ENCODE measurements at places on chromosomes 1 and 21.

DNA sequence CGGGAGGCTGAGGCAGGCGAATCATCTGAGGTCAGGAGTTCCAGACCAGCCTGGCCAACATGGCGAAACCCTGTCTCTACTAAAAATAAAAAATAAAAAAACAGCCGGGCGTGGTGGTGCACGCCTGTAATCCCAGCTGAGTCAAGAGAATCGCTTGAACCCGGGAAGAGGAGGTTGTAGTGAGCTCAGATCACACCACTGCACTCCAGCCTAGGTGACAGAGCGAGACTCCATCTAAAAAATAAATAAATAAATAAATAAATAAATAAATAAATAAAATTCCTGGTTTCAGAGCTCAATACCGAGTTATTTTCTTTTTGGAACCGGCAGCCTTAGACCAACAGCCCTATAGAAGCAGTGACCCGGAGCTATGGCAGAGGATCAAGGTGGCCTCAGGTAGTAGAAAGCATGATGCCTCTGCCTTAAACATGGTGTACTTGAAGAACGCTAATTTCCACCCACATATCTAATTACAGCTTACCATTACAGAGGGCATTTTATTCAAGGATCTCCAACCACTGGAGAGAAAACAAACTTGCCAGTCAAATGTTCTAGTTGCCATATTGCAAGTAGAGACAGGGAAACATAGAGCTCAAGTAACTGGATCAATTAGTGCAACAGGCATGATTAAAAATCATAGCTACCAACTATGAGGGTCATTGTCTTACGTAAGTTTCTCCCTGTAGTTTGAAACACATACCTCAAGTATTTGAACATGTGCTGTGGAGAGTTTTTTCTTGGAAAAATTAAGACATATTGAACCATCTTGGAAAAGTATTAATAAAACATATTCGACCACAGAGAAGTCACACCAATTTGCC, 2.0 kb upstream of the ENAH start:
- DNase-seq, result no peak

GRCh38 chr1:30263888-30264671, 459.3 kb downstream of the MATN1 start:
- no peak for DNase-seq

DNA sequence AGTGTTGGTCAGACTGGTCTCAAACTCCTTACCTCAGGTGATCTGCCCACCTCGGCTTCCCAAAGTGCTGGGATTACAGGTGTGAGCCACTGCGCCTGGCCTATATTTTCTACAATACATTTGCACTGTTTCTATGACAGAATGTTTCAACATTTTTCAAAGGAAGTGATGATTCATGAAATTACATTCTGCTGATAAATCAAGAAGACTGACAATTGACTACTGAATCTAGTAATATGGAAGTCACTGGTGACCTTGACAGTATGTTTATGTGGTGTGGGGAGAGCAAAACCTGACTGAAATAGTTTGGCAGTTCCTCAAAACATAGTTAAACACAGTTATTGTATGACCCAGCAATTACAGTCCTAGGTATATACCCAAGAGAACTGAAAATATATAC, 18.1 kb downstream of the LRIF1 start:
- no peak for DNase-seq

DNA sequence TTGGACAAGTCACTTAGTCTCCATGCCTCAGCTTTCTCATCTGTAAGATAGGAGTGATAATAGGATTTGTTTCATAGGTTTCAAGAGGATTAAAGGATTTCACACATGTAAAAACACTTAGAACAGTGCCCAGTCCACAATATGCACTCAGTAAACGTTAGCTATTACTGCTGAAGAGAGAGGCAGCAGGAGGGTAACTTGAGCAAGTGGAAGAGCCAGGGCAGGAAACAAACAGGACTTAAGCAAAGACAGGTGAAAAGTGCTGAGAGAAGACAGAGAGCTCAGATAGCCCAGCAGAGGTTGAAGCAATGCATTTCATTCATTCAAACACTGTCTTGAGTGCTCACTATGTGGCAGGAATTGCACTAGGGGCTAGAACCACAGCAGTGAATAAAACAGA, 21.1 kb upstream of the H3-3A start:
- DNase-seq, result no peak

DNA sequence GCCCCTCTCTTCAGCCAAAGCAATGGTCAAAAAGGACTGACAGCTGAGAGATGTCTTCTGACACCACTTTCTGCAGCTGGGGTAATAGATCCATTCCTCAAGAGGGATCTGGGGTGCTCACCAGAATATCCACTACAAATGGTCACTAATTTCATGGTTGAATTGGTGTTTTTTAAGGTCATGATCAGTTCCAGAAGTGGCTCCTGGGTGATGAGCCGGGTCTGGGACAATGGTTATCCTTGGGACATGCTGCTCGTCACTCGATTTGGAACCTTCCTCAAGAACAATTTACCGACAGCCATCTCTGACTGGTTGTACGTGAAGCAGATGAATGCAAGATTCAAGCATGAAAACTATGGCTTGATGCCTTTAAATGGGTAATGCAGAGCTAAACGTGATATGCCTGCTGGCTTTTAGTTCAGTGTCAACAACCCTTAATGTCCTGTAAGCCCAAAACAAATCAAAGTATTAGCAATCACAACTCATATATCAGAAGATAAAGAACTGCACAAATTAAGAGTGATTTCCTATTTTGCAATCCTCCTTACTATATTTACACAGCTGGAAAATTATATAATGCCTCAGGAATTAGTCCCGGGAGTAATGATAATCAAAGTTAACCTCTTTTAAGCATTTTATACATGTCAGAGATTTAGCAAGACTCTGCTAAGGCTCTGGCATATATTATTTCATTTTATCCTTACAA, 20.1 kb downstream of the FMO3 start:
- DNase-seq, result no peak

GRCh38 chr1:13617108-13617507, 33.5 kb downstream of the PDPN start:
- DNase-seq, result no peak

DNA sequence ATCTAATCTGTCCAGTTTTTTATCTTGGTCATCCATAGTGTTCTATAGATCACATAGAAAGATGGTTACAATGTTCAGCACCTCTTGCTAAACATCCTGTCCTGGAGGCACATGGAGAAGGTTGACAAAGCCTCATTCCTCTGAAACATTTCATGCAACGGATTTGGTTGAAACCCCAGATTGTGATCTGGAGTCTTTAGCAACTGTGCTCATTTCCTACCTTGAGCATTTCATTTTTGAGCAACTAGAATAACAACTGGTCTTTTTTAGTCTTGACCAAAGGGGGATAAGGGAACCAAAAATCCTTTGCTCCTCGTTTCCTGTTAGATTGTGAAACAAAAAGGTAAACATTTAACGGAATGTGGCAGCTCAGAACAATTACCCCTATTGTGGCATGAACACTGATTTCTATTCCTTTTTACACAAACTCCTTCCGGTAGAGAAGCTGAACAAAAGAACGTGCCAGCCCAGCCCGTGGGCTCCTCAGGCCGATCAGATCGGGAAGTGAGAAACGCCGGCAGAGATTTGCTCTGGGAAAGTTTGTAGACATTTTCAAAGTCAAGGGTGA, 94.7 kb upstream of the ERRFI1 start:
- no peak for DNase-seq

DNA sequence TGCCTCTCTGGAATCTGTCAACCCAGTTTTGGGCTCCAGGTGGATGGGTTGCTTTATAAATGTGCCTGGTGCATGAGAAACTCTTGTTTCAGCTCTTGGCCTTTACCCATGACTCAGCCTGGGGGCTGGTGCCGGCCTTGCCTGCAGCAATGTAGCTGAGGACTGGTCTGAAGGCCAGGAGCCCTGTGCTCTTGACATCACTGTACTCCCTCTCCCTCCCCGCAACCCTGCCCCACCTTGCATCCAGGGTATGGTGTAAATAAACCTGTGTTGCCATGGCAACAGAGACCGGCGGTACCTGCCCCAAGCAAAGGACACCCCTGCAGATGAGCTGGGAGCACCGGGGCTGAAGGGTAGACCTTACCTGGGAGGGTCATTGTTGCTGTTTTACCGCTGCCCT, 13.3 kb downstream of the FAM151A start:
- no peak for DNase-seq

DNA sequence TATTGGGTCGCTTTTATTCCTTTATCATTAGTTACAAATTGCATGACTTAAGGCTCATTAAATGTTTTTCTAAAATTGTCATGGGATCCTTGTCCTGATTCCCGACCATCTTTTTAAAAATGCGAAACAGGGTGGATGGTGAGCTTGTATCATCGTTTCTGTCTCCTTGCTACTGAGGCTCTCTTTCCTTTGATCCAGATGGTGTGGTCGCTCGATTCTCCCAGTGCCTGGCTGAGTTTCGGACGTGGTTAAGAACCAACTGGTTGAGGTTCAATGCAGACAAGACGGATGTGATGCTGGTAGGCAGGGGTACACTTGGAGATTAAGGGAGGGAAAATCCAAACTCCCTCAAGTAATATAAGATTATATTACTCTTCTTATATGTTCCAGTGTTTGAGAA, 1.2 kb downstream of the MIER1 start:
- DNase-seq, result no peak

DNA sequence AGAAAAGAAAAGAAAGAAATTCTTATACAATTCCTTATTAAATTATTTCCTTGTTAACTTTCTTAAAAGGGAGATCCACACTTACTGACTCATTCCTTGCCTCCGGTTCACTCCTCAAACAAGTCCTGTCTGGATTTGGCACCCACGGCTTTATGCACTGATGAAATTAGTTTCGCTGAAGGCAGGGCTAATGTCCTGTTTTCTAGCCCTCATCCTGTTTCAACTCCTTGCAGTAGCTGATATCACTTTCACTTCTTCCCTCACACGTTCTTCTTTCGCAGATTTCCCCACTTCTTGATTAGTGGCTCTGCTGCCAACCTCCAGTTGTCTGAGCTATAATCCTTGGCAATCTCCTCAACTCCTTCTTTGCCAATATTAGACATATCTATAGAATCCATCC, 215.2 kb downstream of the URB2 start:
- DNase-seq, result peak; percentile 18

- DNase-seq, result no peak
These were observed 640.9 kb upstream of the PLXNA2 start for GRCh38 chr1:208885060-208885459.

- no peak for DNase-seq
These were observed 220.0 kb downstream of the LRRC40 start for GRCh38 chr1:69985376-69985775.

- no peak for DNase-seq
These were observed 150.3 kb downstream of the DMRTA2 start for GRCh38 chr1:50272912-50273311.

DNA sequence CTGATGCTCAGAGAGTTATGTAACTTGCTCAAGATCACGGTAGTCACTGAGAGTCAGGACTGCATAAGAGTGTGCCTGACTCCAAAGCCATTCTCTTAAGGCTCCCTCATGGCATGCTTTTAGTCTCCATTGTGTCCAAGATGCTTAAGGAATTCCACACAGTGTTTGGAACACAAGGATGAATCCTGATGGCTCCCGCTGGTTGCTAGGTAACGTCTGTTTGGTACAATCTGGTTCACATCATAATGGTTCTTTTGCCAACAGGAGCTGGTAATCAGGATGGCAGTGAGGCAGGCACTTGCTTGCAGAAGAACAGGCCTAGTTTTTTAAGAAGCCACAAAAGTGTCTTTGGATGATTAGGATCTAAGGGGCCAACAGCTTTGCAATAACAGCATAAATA, 436.5 kb upstream of the DAB1 start:
- DNase-seq, result no peak

DNA sequence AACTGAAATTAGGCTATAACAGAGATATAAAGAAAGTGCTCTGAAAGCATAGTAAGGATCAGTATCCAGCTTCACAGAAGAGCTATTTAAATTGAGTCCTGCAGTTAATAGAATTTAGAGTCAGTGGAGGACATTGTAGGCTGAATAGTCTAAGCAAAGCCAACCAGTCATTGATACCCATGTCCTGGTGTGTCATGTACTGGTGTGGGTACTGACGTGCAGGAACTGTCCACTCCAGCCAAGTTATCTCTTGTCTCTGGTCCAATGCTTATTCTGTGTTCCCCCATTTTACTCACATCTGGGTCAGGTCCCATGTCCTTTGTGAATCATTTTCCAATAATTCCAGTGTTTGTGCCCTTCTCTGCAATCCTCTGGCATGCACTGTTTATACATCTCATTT, 90.0 kb downstream of the MACF1 start:
- DNase-seq, result no peak

DNA sequence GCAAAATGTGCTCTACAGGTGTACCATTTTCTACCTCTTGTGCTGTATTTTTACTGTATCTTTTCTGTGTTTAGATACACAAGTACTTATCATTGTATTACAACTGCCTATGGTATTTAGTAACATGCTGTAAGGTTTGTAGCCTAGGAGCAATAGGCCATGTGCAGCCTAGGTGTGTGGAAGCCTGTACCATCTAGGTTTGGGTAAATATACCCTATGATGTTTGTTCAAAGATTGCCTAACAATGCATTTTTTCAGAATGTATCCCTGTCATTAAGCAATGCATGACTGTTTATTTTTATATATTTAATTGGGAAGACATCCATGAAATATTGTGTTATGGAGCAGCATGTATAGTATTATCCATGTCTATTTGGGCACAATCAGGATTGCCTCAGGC, 11.0 kb downstream of the ETV3L start:
- DNase-seq, result no peak

- DNase-seq, result no peak
These were observed 121.9 kb downstream of the KCNK1 start for GRCh38 chr1:233735847-233736246.

DNA sequence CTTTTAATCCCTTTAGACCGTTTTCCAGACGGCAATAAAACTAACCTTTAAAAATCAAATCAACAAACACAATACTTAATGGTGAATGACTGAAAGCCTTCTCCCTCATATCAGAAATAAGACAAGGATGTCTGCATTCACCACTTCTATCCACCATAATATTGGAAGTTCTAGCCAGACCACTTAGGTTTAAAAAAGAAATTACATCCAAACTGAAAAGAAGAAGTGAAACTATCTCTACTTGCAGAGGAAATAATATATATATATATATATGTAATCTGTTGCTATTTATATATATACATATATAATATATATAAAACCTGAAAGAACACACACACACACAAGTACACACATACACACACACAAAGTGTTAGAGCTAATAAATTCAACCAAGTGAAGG, 100.4 kb downstream of the BRINP3 start:
- no peak for DNase-seq

- DNase-seq, result no peak
These were observed 198.1 kb upstream of the KIAA0040 start for GRCh38 chr1:175390522-175391254.

- no peak for DNase-seq
These were observed 75.0 kb downstream of the TAS1R2 start for GRCh38 chr1:18784482-18784831.

All from GM12892 (cell line).